ENCODE measurements at places on chromosomes 2 and 18.

DNA sequence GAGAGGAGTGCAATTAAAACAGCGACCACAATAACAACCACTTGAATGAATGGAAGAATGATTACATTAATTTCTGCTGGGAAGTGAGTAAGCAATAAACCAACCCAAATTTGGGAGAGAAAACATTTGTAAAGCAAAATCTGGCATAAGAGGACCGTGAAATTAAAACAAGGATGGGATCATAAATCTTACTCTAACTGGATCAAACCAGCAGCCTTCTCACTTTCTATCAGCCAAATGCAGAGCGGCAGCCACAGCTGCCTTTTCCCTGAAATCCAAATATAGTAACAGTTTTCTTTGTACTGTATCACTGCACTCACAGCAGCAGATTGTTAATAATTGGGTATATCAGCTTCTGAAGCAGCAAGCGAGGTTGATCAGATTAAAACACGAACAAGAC lies 245.2 kb upstream of the REG3G start:
- no peak for DNase-seq

- no peak for DNase-seq
Measured at GRCh38 chr18:74228312-74228711, 63.5 kb downstream of the CYB5A start.

DNA sequence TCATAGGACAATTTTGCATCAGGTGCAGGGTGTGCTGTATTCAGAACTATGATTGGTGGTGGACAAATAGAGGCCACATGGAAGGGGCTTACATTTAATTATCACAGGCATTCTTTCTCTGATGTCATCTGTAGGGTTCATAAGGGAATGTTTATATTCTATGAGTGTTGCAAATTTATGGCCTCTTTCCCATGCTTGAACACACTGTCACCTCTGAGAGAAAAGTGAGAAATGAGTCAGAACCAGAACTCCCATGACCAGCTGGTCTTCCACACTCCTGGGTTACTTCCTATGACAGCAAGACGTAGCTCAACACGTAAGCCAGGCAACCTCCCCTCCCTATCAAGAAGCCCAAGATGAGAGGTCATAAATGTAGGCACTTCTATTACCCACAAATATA lies 310.8 kb downstream of the PIEZO2 start:
- DNase-seq: no peak

DNA sequence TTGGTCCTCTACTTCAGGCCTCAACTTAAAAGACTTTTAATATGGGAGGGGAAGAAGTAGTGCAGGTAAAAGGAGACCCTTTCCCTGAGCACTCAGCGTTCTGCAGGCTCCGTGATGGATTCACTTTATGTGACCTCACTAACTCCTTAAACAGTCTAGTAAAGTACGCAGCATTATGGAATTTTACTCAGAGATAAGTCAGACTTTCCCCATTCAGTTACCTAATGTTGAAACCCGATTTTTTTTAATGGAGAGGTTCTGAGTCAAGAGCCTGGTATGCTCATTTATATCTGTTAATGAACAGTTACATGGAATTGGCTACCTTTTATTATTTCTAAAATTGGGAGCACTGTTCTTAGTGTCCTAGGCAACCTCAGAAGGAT lies 34.1 kb downstream of the RASGRP3 start:
- DNase-seq: no peak

DNA sequence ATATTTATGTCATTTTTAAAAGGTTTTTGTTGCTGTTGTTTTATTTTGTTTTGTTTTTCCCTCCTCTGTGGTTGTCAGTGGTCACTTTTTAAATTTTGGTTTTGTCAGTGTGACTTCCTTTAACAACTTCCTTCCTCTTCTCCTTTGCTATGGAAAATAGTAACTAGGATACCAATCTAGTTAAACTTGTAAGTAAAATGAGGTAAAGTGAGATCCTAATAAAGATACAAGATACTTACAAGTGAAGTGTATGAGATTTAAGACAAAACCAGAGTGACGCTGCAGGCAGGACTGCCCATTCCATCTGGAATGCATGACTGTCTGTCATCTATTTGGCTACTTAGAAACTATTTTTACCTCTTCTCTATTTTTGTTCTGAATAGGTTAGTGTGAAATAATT lies 30.6 kb upstream of the CREB1 start:
- no peak for DNase-seq

DNA sequence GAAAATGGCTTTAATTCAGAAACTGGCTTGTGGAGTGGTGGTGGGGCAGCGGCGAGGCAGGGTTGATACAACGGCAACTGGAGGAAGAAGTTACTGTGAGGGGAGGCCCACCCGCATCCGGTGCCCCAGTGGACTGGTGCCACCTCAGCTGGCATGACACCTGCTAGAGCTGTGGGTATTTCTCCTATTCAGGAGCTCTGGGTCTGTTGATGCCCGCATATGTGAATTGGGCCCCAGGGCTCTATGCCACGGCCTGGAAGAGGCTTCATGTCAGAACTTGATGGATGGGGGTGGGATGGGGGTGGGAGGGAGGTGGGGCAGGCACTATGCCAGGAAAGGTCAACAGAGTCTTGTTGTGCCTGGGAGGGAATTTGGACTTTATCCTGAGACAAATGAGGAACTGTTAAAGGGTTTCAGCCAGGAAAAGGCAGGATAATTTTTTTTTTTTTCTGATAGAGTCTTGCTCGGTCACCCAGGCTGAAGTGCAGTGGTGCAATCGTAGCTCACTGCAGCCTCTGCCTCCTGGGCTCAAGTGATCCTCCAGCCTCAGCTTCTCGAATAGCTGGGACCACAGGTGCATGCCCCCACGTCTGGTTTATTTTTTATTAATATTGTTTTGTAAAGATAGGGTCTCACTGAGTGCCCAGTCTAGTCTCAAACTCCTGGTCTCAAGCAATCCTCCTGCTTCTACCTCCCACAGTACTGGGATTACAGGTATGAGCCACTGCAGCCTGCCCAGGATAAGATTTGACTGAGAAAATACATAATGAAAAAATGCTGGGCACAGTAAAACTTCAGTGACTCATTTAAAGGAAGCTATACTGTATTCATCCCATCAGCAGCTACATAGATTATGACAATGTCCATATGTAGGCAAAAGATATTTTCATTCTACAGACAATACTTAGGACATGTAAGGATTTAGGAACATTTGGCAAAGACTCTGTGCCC lies 52.6 kb downstream of the SH2D6 start:
- no peak for DNase-seq

- no peak for DNase-seq
Measured at GRCh38 chr2:95354925-95355324, 47.6 kb upstream of the FAHD2A start.

DNA sequence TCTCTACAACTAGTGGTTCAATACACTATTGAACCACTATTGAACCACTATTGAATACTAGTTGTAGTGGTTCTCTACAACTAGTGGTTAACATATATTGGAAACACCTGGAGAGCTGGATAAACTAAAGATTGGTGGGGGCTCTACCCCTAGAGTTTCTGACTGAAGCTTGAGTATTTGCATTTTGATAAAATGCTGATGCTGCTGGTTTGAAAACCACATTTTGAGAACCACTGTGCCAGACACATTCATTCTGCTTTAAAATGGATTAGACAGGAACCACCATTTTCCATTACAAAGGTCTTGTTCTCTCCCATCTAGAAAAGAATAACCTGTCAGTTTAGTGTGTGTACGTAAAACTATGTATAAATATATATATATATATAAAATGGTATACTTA lies 133.3 kb downstream of the TMEM247 start:
- DNase-seq: no peak

- DNase-seq: no peak
Measured at GRCh38 chr2:6168485-6168884, 476.3 kb downstream of the SOX11 start.

- no peak for DNase-seq
Measured at GRCh38 chr2:69067026-69067630, 54.1 kb downstream of the ANTXR1 start.
